T47D (cell line): ENCODE measurements at places on chromosomes 16 and 17.

GRCh38 chr17:55451758-55452138, 30.1 kb upstream of the MMD start:
- DNase-seq = no peak

GRCh38 chr16:2528161-2529060, 2.8 kb downstream of the CEMP1 start:
- DNase-seq = no peak

DNA sequence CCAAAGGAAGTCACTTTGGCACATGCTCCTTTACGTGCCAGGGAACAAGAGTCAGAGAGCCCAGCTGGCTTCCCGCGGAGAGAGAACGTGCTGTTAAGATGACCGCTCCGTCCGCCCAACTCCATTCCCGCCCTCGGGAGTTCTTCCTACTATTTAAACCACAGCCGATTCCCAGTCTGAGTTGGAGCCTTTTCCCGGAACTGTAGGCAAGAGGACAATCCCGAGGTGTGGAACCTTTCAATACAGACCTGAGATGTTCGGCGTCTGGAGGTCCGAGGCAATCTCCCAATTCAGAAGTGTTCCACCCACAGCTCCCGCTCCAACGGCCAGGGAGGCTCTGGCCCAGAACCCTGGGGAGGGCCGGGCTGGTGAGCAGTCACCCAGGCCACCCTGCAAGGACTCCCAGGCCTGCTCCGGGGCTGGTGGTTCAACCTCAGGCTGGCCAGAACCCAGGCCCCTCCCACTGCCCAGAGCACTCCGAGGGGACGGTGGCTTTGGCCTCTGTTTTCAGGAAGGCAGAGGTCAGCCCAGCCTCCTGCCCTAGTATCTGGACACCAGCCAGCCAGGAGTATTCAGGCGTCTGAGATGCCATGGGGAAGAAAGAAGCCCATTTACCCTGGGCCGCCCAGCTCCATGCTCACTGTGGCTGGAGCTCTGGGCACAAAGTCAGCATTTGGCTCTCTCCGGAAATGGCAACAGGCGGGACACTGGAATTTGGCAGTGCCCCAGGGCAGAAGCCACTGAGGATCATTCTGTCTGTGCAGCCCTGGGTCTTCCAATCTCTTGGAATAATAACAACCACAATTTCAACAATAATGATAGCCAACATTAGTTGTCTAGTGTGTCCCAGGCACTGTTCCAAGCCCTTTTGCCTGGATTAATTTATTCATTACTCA, 21.4 kb downstream of the EMP2 start:
- peak; percentile 78 for DNase-seq

GRCh38 chr16:81688182-81688581, 90.9 kb upstream of the PLCG2 start:
- no peak for DNase-seq

- no peak for DNase-seq
These were observed 63.9 kb downstream of the NXN start for GRCh38 chr17:915538-916201.

GRCh38 chr16:2517954-2518605, 2.1 kb upstream of the AMDHD2 start:
- DNase-seq = no peak

- no peak for DNase-seq
These were observed 4.1 kb upstream of the HOXB9 start for GRCh38 chr17:48630009-48630924.

DNA sequence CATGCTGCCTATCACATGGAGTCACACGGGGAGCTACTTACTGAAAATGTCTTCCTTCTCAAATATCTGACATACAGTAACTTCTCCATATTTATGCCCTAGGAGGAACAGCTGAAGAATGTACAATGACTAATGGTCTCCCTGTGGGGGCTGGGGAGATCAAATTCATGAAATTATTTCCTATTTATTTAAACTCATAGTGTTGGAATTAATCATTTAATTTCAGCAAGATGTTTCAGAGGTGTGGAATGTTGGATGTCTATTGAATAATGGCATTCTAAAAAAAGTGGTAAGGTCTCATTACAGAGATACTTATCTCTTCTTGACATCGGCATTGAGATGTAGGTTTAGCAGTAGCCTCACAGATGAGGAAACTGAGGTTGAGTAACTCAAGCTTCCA, 214.3 kb upstream of the CDH11 start:
- no peak for DNase-seq

GRCh38 chr16:28883221-28883996, 5.1 kb downstream of the ATP2A1 start:
- DNase-seq = no peak

GRCh38 chr17:77465358-77466041, 324.7 kb downstream of the SEC14L1 start:
- DNase-seq = no peak

DNA sequence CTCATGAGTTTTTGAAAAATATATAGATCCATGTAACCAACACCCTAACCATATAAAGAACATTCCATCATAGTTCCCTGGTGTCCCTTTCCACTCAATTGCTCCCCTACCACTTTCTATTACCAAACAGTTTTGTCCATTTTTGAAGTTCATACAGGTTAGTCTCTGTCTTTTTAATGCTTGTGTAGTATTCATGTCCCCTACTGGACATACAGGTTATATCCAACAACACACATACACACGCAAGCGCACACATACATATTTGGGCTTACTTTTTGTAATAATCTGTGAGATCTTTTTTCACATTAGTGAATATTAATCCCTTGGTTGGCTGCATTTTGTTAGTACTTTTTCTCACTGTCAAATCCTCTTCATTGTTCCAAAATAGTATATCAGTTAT, 6.4 kb downstream of the CRYBA1 start:
- no peak for DNase-seq

DNA sequence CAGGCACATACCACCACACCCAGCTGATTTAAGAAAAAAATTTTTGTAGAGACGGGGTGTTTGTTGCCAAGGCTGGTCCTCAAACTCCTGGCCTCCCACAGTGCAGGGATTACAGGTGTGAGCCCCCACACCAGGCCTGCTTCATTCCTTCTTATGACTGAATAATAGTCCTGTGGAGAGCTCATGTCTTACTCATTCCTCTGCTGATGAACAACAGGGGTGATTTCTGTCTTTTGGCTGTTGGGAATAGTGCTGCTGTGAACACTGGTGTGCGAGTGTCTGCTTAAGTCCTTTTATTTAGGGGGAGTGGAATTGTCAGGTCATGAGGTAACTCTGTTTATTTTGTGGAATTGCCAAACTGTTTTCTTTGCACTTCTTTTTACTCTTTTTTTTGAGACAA, 2.7 kb upstream of the CTRB1 start:
- DNase-seq = no peak

DNA sequence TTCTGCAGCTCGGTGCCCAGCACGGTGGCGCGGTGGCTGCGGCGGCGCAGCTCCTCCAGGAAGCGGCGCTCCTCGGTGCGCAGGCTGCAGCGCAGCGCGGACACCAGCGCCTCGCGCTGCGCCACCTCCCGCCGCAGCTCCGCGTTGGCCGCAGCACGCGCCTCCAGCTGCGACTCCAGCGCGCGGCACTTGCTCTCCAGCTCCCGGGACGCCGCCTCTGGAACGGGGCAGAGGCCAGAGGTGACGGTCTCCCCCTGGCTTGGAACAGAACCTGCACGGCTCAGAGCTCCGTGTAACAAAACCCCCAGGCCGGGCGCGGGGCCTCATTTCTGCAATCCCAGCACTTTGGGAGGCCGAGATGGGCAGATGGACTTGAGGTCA, 13.2 kb upstream of the CLUH start:
- DNase-seq = no peak

DNA sequence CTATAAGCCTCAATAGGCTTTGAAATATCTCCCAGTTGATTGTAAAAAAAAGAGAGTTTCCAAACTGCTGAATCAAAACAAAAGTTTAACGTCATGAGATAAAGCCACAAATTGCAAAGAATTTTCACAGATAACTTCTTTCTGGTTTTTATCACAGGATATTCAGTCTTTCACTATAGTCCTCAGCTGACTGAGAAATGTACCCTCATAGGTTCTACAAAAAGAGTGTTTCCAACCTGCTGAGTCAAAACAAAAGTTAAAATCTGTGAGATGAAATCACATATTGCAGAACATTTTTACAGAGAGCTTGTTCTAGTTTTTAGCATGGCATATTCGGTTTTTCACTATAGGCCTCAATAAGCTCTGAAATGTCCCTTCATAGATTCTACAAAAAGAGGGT, 559.2 kb downstream of the KCNJ18 start:
- no peak for DNase-seq

GRCh38 chr17:6361733-6362132, 73.2 kb downstream of the AIPL1 start:
- DNase-seq = no peak

GRCh38 chr17:13353590-13353989, 248.1 kb downstream of the HS3ST3A1 start:
- no peak for DNase-seq

GRCh38 chr16:12426122-12426521, 377.6 kb downstream of the CPPED1 start:
- DNase-seq = no peak

DNA sequence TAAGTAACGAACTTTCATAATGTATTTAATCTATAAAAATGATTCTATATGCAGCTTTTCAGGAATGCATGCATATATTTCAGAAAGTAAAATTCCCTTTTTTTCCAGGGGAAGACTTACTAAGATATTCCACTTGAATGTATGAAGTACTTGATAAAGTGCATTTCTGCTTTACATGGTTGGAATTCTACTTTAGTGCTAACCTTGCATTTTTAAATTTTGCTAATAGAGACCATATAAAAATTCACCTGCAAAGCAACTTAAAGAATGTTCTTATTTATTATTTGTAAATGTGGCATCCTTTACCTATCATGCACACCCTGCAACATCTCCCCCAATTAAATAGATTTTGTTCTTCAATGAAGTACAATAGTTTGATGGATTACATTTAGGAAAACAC, 392.8 kb downstream of the KCNJ2 start:
- no peak for DNase-seq

DNA sequence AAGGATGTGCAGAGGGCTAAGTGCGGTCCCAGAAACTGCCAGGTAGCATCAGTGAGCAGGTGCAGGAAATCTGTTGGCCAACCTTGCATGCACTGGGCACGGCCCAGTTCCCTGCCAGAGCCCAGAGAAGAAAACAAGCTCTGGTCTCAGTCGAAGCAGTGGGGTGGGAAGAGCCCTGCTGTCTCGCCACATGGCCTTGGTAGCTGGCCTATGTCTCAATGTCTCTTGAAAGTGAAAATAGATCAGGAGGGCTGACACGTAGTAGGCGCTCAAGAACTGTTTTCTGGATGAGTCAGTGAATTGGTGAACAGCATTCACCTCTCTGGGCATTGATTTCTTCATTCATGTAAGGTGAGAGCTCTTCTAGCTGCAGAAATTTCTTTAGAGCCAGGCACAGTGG, 90.4 kb downstream of the MARF1 start:
- DNase-seq = no peak

DNA sequence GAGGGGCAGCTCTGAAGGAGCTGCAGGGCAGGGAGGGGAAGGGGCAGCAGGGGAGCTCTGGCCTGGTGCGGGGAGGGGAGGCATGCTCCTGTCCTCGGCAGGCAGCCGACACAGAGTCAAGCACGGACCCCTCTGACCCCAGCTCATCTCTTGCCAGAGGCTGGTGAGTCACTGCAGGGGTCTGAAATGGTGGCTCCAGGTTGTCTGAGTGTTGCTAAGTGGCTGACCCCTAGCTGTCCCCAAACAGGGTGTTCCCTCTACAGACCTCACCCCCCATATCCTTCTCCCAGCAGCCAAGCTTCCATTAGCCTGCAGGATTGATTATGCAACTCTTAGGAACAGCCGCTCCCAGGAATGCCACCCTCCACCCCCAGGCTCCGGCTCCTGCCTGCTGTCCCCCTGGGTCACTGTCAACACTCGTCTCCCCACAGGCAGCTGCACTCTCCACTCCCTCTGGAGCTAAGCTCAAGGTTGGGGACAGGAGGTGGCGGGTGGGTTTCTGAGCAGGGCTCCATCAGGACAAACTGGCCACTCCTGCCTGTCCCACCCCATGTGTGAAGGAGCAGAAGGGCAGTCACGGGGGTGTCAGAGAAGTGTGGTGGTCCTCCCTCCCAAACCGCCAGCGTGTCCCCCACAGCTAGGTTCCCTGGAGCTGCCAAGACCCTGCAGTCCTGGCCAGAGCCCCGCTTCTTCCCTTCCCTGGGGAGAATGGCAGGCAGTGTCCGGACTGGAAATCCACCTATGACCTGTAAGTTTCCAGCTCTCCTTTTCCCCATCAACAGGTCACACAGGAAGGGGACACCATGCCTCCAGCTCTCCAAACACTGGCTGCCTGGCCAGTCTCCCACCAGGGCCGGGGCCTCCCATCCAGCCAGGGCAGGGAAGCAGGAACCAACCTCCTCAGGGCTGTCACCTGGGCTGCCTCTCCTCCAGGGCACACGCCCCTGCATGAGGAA, 1.0 kb downstream of the MYLK3 start:
- DNase-seq = no peak

GRCh38 chr17:77733576-77734296, 224.8 kb upstream of the TNRC6C start:
- no peak for DNase-seq

DNA sequence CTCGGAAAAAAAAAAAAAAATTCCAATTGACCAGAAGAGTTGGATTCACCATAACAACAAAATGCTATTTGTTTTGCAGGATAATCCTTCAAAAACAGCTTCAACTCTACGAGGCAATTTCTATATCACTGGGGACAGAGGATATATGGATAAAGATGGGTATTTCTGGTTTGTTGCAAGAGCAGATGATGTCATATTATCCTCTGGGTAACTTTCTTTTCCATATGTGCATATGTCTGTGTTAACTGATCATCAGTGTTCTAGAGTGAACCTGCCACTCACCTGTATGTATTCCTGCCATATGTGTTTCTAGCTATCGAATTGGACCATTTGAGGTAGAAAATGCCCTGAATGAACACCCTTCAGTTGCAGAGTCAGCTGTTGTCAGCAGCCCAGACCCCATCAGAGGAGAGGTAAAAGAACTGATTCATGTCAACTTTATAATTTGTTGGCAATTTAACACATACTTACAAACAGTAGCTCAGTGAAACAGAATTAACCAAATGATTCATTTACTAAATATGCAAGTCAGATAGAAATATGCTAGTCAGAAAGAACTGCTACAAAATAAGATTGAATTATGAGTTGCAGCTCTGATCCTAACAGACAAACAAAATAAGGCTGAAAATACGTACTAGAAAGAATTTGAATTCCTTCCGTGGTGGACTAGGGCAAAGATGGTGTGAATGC, 14.2 kb downstream of the ERI2 start:
- DNase-seq = no peak

DNA sequence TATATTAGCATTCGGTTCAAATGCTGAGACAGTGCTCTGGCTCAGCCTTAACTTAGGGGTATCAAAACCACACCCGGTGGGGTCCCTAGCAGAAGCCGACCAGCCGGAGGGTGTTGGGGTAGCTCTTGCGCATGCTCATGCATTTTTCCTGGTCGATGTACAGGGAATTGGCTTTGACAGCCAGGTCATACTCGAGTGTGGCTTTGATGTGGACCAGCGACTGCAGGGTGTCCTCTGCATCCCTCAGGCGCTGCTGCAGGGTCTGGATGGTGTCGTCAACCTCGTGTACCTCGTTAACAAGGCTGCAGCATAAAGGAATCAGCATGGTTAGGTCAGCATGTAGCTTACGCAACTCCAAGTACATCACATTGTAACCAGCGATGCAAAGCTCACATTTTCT, 37.5 kb downstream of the TEKT3 start:
- DNase-seq = no peak
